ENCODE measurements at places on chromosomes 3 and 15. TPM values are rescaled to one million over a fixed set of nuclear protein-coding genes. Genes with fewer than 3 reads are reported as not detected.

KLHL18 gene
- 26.2 TPM for total RNA-seq

NANOGP8 gene
- total RNA-seq: not detected

FBXW12 gene
- total RNA-seq: not detected

ZNF80 gene
- not detected for total RNA-seq

EPM2AIP1 gene
- 13.3 TPM for total RNA-seq

ITGB5 gene
- 247 TPM for total RNA-seq

AQP9 gene
- under 0.01 TPM for total RNA-seq

AP3B2 gene
- 1.8 TPM for total RNA-seq

STX19 gene
- not detected for total RNA-seq

CCRL2 gene
- total RNA-seq: not detected

LYZL4 gene
- not detected for total RNA-seq

GUCA1C gene
- total RNA-seq: not detected

PP2D1 gene
- not detected for total RNA-seq

KLHDC8B gene
- total RNA-seq: 41.6 TPM

GOLGA8A gene
- total RNA-seq: 7.7 TPM

ROPN1B gene
- not detected for total RNA-seq

OXTR gene
- 12.3 TPM for total RNA-seq

CD96 gene
- total RNA-seq: under 0.01 TPM

DPP8 gene
- total RNA-seq: 28.7 TPM

TMCO5A gene
- not detected for total RNA-seq

ANKRD34C gene
- not detected for total RNA-seq

GOLGA8J gene
- not detected for total RNA-seq

NR2E3 gene
- total RNA-seq: 0.57 TPM

CRYGS gene
- 1.3 TPM for total RNA-seq

ZNF385D gene
- total RNA-seq: not detected

LSG1 gene
- 45.1 TPM for total RNA-seq

ADGRG7 gene
- not detected for total RNA-seq

SLC51A gene
- not detected for total RNA-seq

UBAP1L gene
- 2.2 TPM for total RNA-seq

TM4SF1 gene
- total RNA-seq: 44.9 TPM

LINGO1 gene
- total RNA-seq: not detected

FRMD5 gene
- 13.5 TPM for total RNA-seq

TERC gene
- 718 TPM for total RNA-seq

All from placental pericyte (primary cell).